NCI-H1417 (cell line): ENCODE measurements at places on chromosomes 12 and 14.

GRCh38 chr12:6204533-6205143, 4.4 kb downstream of the CD9 start:
- DNase-seq, result no peak

DNA sequence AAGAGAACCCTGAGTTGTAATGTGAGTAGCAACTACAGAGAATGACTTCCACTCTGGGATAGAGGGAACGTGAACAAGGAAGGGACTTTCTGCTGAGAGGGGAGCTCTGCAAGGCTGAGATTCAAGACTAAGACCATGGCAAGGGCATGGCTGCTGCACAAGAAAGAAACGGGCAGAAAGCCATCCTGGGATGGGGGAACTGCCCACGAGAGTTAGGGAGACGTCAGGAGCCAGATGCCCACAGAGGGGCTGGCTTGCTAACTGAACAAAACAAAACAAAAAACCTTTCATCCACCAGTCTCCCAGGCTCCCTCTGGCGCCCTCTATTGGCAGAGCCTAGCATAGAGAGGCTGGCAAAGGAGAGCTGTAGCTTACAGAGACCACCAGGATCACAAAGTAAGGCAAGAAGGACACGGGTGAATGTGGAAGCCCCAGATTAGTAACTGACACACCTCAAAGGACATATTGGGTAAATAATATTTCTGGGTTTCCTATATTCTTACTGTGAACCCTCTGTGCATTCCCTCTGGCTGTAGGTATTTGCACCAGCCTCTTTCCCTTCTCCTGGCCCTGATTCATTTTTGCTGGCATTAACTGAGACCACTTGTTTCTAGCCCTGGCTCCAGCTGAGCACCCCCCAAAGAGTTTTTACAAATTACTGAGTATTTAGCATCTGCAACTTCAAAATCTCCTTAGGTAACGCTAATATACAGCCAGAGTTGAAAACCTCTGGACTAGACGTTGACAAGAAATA, 338.3 kb downstream of the EMP1 start:
- DNase-seq, result peak; percentile 73

- DNase-seq, result no peak
Observed at GRCh38 chr12:13147688-13148484, 44.4 kb upstream of the GSG1 start.

DNA sequence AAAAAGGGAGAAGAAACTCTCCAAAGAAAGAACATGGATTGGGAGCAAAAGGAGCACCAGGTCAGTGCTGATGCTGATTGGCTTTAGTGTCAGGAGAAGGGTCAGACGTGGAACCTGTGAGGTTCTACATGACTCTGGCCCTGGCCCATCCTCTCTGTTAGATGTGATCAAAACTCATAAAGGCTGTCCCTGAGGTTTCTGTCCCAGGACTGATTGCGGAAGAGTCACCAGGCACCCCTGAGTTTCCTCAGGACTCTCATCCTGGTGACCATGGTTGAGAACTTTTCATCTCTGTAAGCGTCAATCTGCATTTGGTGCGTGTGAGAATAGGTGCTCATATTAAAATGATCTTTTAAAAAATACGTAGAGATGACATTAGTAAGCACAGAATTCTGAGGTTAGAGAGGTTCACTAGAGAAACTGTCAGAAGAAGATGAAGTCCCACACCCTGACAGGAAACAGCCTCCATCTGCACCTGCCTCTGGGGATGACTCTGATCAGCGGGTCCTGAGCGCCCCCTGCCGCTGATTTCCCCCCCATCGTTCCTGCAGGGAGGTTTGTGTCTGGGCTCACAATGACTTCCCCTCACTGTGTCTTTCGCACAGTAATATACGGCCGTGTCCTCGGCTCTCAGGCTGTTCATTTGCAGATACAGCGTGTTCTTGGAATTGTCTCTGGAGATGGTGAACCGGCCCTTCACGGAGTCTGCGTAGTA, 741.8 kb downstream of the TMEM121 start:
- DNase-seq, result no peak

DNA sequence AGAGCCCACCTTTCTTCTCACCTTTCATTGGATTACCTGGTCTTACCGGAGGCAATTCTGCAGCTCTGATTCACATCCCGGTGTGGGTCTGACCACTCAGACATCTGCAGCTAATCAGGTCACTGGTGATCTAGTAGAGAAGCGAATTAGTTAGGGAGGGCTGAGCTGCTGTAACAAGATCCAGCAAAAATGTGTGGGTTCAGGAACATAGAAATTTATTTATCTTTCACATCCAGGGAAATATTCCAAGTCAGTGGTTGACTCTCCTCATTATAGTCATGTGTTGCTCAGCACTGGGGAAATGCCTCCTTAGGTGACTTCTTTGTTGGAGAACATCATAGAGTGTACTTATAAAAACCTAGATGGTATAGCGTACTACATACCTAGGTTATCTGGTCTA, 218.7 kb upstream of the PELI2 start:
- no peak for DNase-seq

GRCh38 chr12:11677093-11677492, 27.6 kb downstream of the ETV6 start:
- DNase-seq, result no peak

DNA sequence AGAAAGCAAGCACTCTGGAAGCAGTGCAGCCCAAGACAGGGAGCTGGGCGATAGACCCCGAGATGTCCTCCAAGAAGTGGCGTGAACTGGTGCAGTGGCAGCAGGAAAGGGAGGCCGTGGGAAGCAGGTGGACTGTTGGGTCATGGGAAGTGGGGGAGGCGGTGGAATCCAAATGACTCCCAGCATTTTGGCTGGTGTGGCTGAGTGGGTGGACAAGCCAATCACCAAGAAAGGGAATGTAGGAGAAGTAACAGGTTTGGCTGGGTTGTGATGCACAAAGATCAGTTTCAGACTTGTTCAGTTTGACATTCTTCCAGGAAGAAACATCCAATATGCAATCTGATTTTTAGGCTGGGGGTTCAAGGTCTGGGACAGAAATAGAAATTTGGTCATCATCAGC, 46.0 kb upstream of the KTN1 start:
- no peak for DNase-seq

DNA sequence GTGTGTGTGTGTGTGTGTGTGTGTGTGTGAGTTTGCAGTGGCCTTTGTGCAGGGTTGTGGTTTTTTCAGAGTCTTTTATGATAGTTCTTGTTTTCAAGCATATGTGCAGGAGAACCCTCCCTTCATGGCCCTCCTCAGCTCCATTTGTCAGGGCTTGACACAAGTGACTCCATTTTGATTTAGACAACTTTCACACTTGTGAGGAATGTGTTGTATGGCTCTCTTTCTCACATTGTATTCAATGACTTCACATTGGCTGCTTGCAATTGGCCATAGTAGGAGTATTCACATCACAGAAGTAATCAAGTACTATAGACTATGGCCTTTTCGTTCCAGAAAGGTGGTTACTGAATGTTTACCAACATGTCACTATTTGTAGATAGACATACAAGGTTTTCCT, 133.1 kb downstream of the SLC38A1 start:
- DNase-seq, result no peak

GRCh38 chr12:94650143-94651056, at the start of gene TMCC3:
Gene TMCC3, minus strand, starts transcription at chr12:94650557. Its CDS starts 127 bp downstream, at chr12:94650430.
- DNase-seq, result peak; percentile 76

GRCh38 chr14:34235643-34236300, 226.3 kb downstream of the SPTSSA start:
- no peak for DNase-seq

DNA sequence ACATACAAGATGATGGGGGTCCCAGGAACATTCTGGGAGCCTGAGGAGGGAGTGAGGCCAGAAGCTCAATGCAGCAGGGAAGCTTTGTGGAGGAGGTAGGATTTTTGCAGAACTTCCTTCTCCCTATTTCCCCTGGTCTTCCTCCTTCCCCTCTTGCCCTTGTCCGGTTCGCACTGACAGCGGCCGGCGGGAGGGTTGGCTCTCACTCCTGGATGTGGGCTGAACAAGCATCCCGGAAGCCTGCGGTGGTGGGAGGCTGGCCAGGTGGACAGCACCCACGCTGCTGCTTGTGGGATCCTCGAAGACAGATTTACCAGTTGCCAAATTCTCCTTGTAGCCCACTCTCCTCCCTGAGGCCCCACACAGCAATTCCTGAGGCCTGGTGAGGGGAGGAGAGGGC, 112.2 kb downstream of the KCNA5 start:
- DNase-seq, result no peak

DNA sequence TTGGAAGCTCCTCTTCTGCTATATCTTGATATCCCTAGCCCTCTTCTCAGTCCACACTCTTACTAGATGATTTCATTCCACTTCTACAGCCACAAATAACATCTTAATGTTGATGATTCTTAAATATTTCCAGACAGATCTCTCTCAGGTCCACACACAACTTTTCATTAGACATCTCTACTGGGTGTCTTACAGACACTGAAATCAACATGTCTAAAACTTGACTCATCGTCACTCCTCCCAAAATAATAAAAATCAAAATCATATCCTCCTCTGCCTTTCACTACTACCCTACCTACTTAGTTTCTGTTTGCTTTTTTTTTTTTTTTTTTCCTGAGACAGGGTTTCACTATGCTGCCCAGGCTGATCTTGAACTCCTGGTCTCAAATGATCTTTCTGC, 11.9 kb downstream of the PRDM4 start:
- no peak for DNase-seq

DNA sequence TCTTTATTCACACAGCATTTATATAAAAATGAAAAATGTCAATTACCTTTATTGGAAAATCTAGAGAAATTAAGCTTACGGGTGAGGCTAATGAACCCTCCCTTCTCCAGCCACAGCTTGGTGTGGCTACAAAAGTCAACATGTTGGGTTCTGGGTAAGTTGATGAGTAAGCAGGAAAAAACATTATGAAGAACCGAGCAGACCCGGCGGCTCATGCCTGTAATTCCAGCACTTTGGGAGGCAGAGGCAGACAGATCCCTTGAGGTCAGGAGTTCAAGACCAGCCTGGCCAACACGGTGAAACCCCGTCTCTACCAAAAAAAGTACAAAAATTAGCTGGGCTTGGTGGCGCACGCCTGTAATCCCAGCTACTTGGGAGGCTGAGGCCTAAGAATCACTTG, 10.9 kb downstream of the NAA25 start:
- no peak for DNase-seq

DNA sequence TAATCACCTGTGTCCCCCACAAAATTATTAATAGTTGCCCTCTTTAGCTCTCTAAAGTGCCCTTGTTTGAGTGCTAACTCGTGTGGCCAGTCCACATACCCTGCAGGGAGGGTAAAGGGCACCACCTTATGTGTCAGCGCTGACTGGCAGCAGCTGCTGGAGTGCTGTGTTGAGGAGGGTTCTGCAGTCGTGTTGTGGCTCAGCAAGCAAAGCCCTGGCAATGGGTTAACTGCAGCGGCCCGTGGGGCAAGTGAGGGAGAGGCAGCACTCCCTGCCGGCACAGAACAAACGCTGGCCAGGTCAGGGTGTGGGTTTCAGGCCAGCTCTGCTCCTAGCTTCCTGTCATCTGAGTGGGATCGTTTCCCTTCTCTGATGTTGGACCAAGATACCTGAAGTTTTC, 369.8 kb downstream of the CACNA1C start:
- no peak for DNase-seq

GRCh38 chr12:78118486-78118885, 287.8 kb downstream of the NAV3 start:
- DNase-seq, result no peak

- DNase-seq, result peak; percentile 21
Observed at GRCh38 chr12:47207340-47207717, 127.6 kb upstream of the AMIGO2 start.

- DNase-seq, result no peak
Observed at GRCh38 chr12:93853698-93854478, 176.7 kb downstream of the CRADD start.

- no peak for DNase-seq
Observed at GRCh38 chr14:23518709-23519108, 32.9 kb downstream of the ZFHX2 start.

DNA sequence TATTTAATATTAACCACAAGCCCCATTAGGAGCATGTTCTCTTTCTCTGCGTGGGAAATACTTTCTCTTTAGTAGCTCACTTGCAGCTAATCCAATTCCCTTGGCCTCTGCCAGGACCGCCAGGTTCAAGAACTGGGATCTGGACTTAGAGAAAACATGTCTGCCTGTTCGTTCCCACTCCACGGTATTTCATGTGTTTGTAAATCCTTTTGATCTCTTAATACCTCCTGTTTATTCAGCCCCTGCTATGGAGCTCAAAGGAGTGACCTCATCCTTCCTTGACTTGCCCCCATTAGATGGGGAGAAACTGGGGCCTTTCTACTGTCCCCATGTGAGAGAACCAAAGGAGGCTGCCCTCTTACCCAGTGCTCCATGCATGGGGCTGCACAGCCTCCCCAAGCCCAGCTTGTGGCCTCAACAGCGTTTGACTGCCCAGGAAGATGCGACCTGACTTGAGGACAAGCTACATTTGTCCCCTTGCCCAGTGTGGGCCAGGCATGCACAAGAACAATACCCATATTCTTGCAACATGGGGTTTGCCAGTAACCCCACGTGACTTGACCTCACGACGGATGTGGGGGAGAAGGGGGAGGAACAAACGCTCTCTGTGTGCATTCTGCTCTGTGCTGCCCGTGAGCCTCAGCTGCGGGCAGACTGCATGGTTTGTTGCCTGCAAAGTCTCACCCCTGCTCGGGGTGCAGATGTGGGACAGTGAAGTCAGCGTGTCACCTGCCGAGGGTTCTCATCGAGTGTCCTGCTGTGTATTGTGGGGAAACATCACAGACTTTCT, 30.3 kb downstream of the CD9 start:
- DNase-seq, result no peak

GRCh38 chr12:28558250-28558649, 368.0 kb downstream of the CCDC91 start:
- DNase-seq, result no peak

DNA sequence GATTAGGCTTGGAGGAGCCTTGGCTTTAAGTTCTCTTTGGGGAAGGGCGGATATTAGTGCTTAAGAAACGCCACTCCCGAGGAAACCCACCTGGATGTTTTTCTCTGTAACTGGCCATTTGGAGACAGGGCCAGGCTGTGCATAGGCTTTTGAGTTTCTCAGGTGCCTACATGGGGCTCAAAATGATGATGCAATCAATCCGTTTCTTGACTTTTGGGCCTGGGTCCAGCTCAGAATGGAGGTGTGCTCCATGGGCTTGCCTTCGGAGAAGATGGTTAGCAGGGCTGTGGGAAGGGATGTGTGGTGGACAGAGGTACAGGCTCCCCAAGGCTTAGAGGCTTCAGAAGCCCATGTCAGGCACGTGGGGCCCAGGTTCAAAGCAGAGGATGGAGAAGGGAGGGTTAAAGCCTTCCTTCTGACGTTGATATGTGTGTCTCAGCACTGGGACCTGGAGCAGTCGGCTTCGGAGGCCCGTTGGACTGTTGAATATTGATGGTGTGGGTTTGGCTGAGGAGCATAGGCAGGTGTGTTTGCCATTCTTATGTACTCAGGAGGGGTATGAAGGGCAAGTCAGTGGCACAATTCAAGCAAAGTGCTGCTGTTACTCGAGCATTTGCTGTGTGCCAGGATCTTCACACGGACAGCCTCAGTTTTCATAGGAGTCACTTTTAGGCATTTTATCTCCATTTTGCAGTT, 82.8 kb downstream of the SLC25A47 start:
- no peak for DNase-seq
